Stimulated activated naive CD8-positive, alpha-beta T cell treated with anti-CD3 and anti-CD28 coated beads, Interleukin-15, Interleukin-2, amounts not matched to agents 100 U/mL and 50 U/mL, for 24 hours (primary cell): ENCODE measurements at places on chromosomes 7 and 10.

GRCh38 chr7:55325371-55325792 lies 39.8 kb upstream of the LANCL2 start:
- no peak for DNase-seq

GRCh38 chr10:72173619-72174296 lies 42.1 kb upstream of the ANAPC16 start:
- no peak for DNase-seq

GRCh38 chr10:22420787-22421517 lies 75.7 kb downstream of the SPAG6 start:
- no peak for DNase-seq

DNA sequence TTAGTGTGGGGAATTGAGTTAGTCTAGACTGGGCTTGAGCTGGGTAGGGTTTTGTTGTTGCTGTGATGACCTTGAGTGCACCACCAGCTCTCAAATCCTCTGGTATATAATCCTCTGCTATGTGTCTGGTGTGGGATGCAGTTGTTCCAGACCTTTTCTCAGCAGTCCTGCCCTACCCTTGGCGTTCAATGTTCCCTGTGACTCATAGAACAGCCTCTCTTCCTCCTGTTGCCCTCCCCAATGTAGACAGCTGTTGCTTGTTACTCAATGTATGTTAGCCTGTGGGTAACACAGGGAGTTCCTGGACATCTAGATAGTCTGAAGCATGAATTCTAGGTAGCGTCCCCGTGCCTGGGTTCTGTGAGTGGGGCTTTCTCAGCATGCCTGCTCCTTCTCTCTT lies 19.8 kb downstream of the ACBD7 start:
- no peak for DNase-seq

GRCh38 chr7:36723951-36724664 lies at the start of gene AOAH:
TSS of gene AOAH (minus strand) at chr7:36724494. CDS start at chr7:36724148, 346 bp downstream.
- peak; percentile 73 for DNase-seq
